NCI-H2081 (cell line): ENCODE measurements at places on chromosomes 5 and 9.

DNA sequence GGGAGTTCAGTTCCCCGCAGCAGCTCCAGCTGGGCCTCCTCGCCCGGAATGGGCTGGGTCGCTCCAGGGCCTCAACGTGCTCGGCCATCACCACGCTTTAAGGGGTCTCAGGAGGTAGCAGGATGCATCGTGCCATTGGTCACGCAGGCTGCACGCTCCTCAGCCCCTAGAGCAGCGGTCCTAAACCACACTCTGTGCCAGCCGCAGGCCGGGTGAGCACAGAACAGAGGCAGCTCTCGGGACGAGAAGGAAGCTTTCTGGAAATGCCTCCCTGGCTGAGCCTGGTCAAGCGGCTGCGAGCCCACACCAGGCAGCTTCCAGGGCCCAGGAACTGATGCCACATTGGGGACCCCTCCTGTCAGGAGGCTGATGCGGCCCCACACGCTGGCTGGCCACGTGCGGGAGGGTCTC is 39.3 kb upstream of the LPCAT1 start:
- no peak for DNase-seq

GRCh38 chr9:13166996-13167395 is 112.5 kb downstream of the MPDZ start:
- DNase-seq = peak; percentile 64

GRCh38 chr5:10637944-10638343 is 74.1 kb downstream of the ANKRD33B start:
- DNase-seq = no peak

- DNase-seq = no peak
Observed at GRCh38 chr9:107437716-107438115, 51.9 kb downstream of the KLF4 start.

DNA sequence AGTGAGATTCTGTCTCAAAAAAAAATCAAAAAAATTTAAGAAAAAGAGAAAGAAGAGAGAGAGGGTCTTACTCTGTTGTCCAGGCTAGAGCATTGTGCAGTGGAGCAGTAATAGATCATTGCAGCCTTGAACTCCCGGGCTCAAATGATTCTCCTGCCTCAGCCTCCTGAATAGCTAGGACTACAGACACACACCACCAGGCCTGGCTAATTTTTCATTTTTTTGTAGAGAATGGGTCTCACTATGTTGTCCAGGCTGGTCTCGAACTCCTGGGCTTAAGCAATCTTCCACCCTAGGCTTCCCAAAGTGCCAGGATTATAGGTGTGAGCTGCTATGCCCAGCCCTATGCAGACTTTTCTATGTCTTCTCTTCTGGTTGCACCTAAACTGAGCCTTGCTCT is 25.0 kb downstream of the RRAGA start:
- no peak for DNase-seq

GRCh38 chr5:150209099-150209635 is 19.3 kb downstream of the SLC6A7 start:
- DNase-seq = no peak

GRCh38 chr5:176154821-176155220 is 83.4 kb upstream of the SIMC1 start:
- DNase-seq = no peak

DNA sequence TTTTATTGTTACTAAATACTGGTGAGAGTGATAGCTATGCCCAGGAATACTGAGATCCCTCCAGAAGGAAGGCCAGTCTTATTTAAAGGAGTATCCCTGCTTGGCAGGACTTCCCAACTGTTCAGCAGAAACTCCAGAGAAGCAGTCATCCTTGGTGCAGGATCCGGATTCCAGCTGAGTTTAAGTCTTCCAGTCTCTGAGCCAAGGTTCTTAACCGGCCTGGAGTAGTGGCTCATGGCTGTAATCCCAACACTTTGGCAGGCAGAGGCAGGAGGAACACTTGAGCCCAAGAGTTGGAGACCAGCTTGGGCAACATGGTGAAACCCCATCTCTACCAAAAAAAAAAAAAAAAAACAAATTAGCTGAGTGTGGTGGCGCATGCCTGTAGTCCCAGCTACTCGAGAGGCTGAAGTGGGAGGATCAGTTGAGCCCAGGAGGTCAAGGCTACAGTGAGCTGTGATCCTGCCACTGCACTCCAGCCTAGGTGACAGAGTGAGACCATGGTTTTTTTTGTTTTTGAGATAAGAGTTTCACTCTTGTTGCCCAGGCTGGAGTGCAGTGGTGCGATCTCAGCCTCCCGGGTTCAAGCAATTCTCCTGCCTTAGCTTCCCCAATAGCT is 7.6 kb downstream of the NAIF1 start:
- DNase-seq = no peak

DNA sequence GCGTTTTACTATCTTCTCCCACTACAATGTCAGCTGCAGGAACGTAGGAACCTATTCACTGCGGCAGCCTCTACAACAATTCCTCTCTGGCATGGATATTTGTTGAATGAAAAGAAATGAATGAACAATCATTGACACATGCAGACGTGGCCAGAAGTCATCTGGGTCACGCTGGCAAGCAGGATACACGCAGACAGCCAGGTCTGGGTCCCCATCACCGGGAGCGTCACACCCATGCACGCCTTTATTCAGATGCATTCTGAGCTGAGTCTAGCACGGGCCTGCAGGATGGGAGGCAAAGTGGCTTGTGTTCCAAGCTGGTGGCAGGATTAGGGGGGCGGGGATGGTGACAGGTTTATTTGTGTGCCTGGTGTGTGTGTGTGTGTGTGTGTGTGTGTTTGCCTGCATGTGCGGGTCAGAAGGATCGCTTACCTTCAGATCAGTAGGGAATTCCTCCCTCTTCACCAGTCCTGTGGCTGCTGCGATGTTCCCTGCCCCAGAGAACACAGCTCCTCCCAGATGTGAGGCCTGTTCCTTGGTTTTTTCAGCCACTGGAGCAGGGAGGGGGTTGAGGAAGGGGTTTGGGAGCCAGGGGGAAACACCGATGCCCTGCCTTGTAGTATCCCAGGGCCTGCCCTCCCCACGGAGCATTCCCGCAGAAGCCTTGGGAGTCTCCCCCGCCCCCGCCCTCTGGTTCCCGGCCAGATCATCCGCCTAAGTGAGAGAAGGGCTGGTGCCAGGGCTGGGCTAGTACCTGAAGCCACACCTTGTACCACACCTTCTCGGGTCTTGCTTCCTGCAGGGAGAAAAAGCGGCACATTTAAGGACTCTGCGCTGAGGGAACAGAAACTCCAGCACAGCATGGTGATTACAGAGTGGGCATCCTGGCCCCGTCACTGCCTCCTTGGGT is 4.1 kb downstream of the SNCB start:
- DNase-seq = no peak

DNA sequence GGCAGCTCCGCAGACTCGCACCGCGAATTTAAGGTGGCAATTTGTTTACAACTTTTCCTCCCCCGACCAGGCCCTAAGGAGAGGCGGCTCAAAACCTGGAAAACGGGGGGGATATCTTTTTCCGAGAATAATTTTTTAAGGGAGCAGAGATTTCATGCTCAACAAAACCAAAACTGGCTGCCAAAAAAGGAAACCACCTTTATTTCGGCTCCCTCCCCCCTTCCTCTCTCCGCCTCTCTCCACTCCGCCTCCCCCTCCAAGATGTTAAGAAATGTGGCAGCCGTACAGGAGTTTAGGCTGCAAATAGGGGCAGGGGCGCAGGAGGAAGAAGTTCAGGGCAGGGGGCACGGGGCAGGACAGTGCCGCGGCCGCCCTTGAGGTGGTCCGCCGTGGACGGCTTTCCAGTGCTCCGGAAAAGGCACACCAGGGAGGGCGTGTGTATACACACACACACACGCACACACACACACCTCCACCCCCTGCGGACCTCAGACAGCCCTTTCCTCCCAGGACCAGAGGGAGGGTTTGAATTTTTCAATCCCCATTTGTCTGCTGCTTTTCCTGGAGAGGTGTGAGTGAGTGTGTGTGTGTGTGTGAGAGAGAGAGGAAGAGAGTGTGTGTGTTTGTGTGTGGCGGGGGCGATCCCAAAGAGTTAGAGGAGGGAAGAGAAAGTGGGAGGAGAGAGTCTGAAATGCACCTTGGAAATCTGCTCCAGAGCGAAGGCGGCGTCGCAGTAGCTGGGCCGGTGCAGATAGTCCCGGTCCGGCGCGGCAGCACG is 9.1 kb downstream of the PTCH1 start:
- DNase-seq = peak; percentile 72

DNA sequence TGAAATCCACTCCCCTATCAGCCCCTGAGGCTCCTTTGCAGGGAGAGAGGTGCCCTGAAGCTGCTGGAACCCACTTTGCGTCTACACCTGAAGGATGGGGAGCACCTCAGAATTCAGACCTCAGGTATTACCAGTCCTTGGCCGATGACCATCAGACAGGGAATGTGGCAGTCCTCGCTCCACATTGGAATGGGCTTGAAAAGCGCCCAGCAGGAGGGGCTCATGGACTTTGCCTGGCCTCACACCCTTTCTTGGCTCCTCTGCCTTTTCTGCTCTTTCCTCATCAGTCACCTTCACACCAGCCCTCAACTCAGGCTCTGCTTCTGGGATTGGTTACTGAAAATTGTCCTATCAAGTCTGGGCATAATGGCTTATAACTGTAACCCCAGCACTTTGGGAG is 83.9 kb downstream of the BARX1 start:
- DNase-seq = no peak

GRCh38 chr9:97647996-97648395 is 14.4 kb downstream of the NCBP1 start:
- no peak for DNase-seq

- DNase-seq = no peak
Observed at GRCh38 chr5:1366514-1366913, 21.6 kb upstream of the CLPTM1L start.

DNA sequence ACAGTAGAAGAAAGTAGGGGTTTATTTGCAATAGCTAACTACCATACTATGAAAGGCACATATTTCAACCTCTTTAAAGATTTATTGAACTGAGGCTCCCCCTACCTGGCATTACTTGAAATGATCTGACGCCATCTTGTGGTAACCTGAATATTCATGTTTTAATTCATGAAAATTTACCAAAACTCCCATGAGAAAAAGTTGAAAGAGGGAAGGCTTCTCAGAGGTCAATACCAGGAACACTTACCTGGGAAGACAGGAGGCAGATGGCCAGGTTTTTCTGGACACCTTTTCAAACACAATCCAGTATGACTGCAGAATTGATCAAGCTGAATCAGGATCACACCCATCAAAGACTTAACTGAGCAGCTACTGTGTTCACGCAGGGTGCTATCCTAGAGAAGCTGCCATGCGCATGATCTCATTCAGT is 9.4 kb downstream of the PRELID2 start:
- peak; percentile 44 for DNase-seq

- DNase-seq = peak; percentile 16
Observed at GRCh38 chr9:136399176-136400037, 563 bp downstream of the SNAPC4 start.

DNA sequence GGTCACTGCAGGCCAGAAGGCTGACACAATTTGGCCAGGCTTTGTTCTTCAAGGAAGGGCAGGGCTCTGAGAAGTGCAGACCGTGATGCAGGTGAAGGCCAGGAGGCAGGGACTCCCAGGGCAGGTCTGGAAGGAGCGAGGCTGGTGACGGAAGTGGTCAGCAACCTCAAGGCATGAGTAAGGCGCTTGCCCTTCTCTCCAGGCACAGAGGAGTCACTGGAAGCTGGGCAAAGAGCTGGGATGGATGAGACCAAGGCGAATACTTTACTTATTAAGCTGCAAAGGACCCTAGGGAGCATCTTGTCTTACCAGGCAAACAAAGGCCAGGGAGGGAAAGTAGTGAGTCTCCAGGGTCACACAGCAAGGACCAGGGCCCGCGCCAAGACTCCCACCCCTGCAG is 18.6 kb downstream of the IRF1 start:
- DNase-seq = no peak

DNA sequence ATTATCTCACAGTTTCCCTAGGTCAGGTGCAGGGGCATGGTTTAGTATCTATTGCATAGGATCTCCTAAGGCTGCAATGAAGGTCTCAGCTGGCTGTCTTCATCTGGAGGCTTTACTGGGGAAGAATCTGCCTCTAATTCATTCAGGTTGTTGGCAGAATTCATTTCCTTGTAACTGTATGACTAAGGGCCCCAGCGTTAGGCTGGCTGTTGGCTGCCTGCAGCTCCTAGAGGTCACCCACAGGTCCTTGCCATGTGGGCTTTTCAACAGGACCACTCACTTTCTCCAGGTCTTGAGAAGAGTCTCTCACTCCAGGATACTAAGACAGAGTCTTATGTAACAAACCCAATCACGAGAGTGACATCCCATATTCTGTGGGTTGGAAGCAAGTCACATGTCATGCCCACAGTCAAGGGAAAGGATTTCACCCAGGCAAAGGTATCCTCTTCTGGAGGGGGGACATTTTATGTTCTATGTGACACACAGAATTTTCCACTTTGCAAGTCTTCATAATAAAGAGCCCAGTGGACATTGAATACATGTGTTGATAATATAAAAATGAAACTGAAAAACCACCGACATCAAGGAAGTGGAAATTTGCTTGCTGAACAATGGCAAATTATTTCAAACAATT is 38.2 kb downstream of the HMHB1 start:
- no peak for DNase-seq

DNA sequence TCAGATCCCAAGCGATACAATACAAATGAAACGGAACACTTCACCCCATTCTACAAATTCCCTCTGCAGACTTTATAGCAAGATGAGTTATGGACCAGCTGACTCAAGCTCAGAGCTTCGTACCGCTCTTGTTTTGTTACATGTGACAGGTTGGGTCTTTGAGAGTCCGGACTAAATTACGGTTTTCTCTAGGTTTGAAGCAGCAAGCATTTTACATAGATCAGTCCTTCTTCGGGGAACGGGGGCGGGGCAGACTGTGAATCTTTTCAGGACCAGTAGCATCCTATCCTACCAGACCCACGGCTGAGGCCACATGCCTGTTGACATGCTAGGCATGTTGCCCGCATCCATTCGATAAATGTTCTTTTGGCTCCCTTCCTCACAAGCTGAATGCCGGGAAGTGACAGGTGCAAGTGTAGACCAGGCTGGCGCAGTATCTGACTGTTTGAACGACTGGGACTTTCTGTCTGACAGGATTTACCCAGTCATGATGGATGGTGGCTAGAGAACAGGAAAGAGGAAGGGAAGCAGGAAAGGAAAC is 811.0 kb upstream of the GRAMD2B start:
- DNase-seq = peak; percentile 95

- no peak for DNase-seq
Observed at GRCh38 chr9:88775559-88775958, 215.7 kb upstream of the S1PR3 start.

DNA sequence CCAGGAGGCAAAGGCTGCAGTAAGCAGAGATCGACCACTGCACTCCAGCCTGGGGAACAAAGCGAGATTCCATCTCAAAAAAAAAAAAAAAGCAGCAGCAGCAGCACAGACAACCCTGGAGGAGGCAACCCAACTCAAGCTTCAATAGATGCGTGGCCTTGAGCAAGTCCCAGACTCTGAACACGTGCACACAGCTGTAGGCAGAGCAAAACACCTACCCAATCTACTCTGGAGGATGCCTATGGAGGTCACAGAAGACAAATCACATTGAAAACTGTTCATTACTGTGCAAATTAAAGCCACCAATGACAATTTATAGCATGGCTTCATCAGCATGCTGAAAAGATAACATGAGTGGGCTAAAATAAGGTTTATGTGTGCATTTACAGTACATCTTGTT is 7.2 kb downstream of the TLE1 start:
- DNase-seq = no peak
